ENCODE measurements at places on chromosomes 3 and 15.

DNA sequence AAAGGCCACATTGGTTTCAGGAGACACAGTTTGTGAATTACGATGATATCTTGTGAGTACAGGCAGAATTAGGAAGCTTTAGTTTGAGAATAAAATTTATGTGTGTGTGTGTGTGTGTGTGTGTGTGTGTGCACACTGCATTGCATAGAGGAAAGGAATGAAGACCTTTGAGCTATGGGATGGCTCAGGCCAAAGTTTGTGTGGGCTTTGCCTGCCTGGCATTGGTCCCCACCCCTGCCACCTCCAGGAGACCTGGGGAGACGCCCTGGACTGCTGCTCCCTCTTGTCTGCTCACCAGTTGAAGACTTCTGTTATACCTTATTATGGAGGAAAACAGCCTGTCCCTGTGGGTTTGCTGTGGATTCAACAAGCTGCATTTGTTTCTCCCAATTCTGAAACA lies 37.2 kb downstream of the TIGIT start:
- no peak for DNase-seq

- no peak for DNase-seq
Observed at GRCh38 chr3:14678015-14678503, 3.1 kb downstream of the C3orf20 start.

- DNase-seq: no peak
Observed at GRCh38 chr3:58333206-58334012, 717 bp downstream of the PXK start.

DNA sequence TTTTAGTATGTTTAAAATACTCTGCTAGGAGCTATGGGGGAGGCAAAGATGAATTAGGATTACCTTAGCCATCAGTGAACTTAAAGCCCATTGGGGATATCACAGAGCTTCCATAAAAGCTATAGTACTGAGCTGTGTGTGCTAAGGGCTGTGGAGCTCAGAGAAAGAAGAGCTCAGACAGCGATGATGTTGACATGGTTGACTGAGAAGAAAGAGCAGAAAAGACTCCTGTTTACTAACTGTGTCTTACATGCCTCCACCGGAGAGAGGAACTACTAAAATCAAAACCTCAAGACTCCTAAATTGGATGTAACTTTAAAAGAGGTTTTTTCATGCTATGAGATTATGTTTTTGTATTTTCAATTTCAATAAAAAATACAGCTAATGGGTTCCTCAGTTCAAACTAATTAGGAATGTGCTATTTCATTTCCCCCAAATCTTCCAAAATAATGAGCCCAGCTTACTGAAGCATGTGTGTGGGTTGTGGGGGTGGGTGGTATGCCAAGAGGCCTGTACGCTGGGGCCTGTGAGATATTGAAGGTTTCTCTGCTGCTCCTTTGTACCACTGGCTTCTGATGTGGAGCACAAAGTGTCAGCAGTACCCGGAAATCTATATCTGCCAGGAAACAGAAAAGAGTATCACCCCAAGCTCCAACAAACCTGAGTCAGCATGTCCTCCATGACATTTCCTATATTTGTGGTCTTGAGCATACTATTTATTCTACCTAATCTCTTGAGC lies 22.7 kb downstream of the DGKG start:
- no peak for DNase-seq

GRCh38 chr3:115330430-115330829 lies 183.3 kb upstream of the ZBTB20 start:
- peak; percentile 91 for DNase-seq

DNA sequence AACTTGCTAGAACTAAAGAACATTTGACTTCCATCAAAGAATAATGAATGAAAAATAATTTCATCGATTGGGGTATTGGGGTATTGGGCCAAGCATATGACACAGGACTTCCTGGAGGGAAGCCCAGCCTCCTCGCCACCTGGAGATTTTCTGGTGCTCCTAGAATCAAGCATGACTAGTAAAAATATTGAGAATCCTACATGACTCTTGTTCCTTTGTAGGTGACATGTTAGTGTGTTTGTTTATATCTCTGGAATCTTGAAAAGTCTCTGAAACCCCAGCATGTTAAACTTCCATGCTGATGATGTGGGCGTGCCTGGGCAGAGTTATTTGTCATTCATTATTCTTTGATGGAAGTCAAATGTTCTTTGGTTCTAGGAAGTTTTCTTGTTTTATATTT lies 90.1 kb upstream of the EPHB3 start:
- no peak for DNase-seq

DNA sequence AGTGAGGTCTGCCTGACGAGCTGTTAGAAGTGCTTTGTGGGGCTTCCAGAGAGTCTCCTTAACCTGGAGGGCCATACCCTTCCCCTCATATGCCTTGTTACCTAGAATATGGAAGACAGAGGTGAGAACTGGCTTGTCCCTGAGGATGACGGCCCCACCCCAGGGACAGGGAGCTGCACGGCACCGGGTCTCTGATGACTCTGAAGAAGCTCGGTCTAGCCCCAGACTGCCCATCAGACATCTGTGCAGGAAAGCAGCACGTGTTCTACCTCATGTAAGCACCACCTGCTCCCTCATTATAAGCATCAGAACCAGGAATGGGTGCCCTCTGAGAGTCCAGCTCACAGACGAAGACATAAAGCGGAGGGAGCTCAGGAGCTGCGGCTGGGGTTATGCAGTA lies 18.0 kb downstream of the MYO5C start:
- DNase-seq: no peak

DNA sequence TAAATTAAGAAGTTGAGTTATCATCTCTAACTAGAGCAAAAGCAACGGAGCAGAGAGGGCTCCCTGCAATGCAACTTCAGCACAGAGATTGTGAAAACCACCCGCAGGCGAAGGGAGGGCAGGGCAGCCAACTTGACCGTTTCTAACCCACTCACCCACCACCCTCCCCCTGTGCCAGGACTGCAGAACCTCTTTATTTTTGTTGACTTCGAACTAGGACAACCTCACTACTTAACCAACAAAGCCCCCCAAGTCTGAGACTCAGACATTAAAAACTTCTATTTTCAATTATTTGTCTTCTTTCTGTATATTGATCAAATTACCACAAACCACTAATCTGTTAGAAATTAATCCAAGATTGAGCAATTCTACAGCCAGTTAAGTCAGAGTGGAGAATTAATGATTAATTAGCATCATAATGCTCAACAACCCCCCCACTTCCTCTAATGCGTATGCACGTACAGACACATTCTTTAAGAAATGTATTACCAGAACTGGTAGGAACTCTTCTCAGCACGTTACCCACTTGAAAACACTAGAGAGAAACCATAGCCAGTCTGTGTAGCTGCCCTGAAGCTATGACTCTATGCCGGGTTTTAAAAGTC lies 2.0 kb downstream of the MGLL start:
- DNase-seq: peak; percentile 52

- DNase-seq: peak; percentile 53
Observed at GRCh38 chr3:177050501-177051237, 146.6 kb downstream of the TBL1XR1 start.

DNA sequence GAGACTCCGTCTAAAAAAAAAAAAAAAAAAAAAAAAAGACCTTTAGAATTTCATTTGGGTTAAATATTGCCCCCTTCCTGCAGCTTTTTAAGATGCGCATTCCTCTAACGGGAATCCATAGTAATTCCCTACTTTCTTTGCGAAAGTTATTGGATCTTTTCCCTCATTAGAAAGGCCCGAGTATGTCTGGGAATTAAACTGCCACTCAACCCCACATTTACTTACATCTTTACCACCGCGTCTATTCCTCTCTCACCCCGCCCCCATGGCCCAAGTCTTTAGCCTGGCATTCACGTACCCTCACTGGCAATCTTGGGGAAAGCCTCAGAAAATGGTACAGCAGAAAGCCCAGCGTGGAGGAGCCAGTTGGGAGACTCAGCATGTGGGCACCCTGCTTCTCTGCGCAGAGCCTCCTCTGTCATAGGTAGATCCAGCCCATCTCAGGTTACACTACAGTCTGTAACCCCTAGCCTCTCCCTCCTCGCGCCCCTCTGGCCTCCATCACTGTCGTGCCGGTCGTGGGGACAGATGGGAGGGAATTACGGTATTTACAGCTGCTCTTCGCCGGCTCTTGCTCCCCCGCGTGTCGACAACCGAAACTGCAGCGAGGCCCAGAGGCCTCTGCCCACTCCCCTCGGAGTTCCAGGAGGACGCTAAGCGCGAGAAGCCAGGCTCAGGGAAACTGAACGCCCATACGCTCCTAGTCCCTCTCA lies 6.4 kb upstream of the ANKDD1A start:
- peak; percentile 70 for DNase-seq

GRCh38 chr3:17076940-17077605 lies 192.3 kb downstream of the PLCL2 start:
- no peak for DNase-seq

- DNase-seq: no peak
Observed at GRCh38 chr15:94400526-94401298, 169.4 kb downstream of the MCTP2 start.

DNA sequence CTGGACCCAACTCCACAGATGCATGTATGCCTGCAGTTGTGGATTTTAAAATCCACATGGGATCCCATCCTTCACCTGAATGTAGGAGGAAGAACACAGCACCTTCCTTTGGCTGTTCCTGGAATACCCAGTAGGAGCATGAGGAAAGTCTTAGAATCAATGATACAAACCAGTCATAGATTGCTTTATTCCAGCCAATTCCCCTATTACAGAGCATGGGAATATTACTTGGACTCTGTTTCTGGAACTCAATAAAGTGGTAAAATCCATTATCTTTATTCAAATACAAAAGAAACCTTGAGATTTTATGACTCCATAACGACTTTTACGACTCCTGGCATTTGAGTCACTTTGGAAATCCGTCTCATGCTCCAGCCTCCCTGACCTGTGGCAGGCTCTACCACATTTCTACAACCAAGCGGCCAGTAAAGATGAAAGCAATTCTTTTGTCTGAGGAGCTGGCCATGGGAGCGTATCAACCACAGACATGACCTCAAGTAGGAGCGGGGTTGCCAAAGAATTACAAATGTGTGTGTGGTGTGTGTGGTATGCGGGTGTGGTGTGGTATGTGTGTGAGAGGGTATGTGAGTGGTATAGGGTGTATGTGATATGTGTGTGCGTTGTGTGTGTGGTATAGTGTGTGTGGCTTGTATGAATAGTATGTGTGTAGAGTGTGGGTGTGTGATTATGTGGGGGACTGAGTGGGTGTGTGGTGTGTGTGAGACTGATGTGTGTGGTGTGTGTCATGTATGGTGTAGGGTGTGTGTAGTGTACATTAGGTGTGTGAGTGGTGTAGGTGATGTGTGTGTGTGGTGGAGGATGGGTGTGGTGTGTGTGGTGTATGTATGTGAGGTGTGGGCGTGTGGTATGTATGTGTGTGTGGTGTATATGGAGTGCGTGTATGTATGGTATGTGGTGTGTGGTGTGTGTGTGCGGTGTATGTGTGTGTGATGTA lies 40.0 kb downstream of the ARRDC4 start:
- peak; percentile 6 for DNase-seq

DNA sequence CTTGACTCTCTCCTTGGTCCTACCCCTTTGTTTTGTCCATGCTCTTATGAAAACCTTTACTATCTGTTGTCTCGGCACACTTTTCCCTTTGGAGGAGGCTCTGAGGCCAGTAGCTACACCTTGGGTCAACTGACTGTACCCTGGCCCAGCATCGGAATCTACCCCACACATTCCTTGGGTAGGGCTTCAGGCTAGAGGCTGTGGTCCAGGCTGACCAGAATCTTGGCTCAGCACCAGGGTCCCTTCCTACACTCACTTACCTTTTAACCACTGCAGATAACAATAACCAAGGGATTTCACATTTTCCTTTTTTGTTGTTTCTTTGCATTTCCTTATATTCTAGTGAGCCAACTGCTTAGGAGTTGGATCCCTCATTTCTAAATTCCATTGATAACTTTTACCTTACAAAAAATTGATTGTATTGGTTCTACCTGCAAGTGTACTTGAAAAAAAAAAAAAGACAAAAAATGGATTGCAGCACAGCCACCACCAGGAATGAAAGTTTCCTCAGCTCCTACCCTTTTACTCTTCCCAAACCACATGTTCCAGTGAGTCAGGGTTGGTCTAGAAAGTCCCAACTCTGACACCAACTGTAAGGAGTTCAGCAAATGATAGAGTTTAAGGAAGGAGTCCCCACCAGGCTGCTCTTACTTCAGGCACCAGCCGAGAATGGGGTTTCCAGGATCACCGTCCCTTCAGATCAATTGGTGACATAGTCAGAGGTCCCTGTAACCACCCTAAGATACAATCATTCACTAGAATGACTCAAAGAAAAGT lies 95.6 kb downstream of the FBLN2 start:
- DNase-seq: peak; percentile 18

DNA sequence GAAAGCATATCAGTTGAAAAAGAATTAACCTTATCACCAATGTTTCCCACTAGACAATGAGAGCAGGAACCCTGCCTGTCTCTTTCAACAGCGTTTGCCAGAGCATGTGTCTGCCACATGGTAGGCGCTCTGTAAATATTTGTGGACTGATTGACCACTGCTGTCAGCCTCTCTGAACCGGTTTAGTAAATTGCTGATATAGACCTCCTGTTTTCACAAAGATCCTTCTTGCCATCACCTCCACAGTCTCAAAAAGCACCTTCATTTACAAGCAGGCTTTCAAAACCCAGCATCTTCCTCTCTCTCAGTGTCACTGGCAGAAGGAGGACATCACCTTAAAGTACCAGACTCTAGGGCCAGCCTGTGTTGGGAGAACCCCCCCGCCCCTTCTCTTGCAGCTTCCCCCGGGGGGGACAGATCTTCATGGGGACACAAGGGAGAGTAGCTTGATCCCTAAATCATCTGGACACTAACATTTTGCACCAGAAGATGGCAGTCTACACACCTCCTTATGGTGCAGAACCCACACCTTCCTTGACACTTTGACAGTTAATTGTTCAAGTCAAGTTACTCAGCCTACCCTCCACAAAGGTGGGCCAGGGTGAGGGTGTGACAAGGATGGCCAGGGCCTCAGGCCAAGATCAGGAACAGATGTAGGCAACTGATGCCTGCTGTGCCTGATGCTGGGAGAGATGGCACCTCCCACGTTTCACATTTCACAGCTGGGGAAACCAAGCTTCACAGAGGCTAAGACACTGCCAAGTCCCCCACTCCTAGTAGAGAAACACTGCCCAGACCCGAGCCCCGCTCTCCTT lies 37.8 kb upstream of the USP3 start:
- peak; percentile 50 for DNase-seq

DNA sequence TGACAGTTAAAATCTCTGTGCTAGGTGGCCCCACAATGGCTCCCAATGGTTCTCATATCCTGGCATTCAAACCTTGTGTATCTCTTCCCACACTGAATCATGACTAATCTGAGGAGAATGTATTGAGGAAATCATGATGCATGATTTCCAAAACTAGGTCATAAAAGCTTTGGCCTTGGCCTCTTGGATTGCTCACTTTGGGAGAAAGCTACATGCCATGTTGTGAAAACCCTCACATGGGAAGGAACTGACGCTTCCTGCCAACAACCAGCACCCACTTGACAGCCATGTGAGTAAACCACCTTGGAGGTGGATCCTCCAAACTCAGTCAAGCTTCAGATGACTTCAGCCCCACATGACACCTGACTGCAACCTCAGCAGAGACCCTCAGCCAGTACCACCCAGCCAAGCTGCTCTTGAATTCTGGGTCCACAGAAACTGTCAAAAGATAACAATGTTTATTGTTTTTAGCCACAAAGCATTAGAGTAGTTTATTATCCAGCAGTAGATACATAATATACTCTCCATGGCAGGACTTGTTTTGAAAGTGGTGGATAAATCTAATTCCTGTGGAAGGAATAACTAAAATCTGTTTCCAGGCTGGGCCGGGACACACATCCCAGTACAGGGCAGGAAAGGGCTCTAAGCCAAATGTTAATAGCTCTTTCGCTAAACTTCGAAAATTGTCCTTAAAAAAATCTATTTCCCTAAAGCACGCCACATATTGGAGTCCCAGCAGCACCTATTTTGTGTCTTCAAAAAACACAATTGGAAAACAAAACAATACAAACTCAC lies 1.0 kb upstream of the ZNF620 start:
- peak; percentile 92 for DNase-seq

- DNase-seq: peak; percentile 96
Observed at GRCh38 chr3:151976211-151977050, 103.0 kb downstream of the SUCNR1 start.

Measured in fibroblast of skin of abdomen (primary cell).